ENCODE measurements at places on chromosomes 1 and 21.

DNA sequence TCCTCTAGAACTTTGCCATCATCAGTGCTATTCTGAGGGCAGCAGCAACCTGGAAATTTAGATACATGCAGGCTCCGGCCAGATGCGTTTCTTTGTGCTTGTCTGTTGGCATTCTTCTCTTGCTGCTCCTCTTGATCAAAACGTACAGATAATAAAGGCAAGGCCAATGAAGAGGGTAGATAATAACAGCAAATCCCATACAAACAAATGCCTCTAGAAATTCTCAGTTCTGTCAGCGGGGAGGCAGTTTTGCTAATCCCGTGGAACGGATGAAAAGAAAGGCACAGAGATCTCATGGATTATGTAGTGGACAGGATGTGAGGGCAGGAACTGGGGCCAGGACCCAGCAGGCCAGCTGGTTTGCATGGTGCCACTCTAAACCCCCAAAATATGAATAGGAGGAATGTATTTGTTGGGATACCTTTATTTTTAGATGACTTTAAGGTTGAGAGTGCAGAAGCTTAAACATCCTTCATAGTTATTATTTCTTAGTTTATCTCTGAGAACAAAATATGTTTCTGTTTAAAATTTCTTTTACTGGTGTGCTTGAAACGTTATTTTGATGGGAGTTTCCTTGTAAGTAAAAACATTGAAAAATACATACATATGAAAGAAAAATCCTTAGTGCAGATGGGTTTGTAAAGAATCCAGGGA lies 1.5 kb downstream of the ITSN1 start:
- no peak for DNase-seq

DNA sequence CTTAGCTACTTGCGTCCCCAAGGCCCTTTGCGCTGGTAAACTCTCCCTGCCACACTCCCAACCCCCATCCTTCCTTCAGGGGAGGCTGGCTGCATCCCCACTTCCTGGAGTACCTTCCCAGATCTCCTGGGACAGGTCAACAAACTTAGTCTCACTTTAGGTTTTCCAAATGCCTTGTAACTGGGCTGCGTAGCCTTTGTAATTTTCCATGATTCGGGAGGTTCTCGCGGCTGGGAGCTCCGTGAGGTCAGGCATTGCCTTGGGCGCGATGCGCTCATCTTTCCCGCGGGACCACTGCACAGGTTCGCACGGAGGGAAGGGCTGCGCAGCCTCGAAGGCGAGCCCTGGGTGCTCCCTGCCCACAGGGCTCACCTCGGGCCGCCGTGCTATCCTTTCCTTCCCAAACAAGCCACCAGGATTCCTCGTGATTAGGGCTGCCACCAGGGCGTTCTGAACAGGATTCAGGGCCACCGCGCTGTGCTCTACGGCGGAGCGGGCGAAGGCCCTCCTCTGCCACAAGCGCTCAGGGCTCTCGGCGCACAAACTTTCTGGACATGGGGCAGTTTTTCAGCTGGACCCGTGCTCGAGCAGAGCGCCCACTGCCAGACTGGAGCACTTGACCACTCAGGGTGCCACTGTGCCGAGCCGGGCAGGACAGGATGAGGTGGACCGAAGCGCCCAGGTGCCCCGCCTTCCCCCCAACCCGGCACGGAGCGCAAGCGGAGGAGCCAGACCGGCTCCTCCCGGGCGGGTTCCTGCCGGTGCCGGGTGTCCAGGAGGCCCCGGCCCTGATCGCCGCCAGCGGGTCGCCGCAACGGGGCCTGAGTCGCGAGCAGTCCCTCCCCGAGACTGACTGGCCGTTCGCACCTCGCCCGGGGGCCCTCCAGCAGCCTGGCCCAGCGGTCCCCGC lies 1.1 kb downstream of the TMPRSS2 start:
- DNase-seq, result no peak

DNA sequence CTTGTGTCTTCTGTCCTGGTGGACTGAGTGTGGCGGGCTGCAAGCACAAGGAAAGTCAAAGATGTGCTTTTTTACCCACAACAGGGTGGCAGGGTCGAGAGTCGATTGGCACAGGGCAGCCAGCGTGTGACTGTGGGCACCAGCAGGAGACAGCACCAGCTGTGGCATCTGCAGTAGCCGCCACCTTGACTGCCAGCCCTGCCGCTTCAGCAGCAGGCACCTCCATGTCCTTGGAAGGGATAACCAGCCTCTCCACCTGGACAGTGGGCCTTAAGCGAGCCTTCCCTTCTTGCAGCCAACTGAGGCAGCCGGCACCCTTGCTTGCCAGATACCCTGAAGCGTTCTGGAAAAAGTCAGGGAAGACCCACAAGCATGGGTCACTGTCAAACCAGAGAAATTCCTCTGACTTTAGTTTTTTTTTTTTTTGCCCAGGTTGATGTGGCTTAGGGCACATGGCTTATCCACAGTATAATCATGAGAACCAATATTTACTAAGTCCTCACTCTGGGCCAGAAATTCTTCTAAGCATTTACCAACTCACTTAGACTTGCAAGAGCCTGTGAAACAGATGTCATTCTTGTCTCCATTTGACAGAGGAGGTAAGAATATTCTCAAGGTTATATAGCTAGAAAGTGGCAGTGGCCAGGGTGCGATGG lies 30.1 kb upstream of the PTGFRN start:
- no peak for DNase-seq

GRCh38 chr1:47515164-47515789 lies 77.4 kb downstream of the FOXD2 start:
- DNase-seq, result no peak

- no peak for DNase-seq
Measured at GRCh38 chr1:30750731-30751291, 6.8 kb downstream of the LAPTM5 start.

GRCh38 chr1:229058729-229059128 lies 212.2 kb upstream of the RAB4A start:
- DNase-seq, result no peak

- no peak for DNase-seq
Measured at GRCh38 chr1:59885160-59885832, 41.3 kb downstream of the CYP2J2 start.

- no peak for DNase-seq
Measured at GRCh38 chr1:111988377-111988742, 1.1 kb downstream of the KCND3 start.

DNA sequence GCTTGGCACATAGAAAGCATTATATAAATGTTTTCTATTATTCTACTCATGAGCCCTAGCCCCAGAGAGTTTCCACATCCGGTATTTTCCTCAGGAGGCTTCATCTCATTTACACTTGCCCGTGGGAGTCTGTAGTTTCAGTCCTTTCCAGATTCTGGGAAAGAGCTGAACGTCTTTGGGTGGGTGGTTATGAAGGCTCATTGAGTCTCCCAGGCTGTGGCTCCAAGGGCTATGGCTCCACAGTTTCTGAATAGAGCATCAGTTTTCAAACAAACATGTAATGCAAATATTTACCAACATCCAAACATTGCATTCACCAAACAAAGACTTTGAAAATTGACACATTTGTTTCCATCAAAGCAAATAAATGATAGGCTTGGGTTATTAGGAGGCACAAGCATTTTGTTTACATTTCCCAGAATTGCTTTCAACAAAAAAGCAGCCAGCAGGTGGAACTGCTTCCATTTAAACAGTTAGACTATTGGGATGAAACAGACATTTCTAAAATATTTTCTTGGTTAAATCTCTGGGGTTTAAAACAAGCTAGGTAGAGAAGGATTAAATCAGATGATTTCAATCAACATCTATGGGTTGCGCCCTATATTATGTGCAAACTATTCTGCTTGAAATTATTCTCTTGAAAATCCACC lies 1.3 kb upstream of the LEMD1 start:
- no peak for DNase-seq

- no peak for DNase-seq
Measured at GRCh38 chr1:182716740-182717720, 32.6 kb upstream of the RGS8 start.

GRCh38 chr1:232378266-232379062 lies 251.5 kb downstream of the SIPA1L2 start:
- DNase-seq, result no peak

DNA sequence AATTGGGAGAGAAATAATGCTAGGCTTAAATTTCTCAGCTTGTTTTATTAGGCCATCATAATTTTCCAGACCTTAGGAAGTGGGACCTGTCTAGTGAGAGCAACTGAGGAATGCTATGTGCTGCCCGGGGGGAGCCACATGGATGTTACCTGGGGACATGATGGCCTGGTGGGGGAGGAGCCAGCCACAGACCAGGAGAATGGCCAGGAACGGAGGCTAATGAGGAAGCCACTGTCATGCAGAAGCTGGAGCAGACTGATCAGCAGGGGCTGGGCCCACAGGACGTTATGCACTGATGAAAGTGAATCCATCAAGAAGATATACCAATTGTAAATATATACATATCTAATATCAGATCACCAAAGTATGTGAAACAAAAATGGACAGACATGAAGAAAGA lies 4.6 kb upstream of the KRTAP10-1 start:
- no peak for DNase-seq

GRCh38 chr1:178886551-178886950 lies 15.7 kb upstream of the ANGPTL1 start:
- no peak for DNase-seq

- no peak for DNase-seq
Measured at GRCh38 chr1:9606948-9607347, 18.2 kb downstream of the TMEM201 start.
